ENCODE measurements at places on chromosomes 2 and 18.
A peak's percentile ranks its signal among the peaks of the same experiment; 100 is the strongest.

- no peak for DNase-seq
Measured at GRCh38 chr2:146214394-146214929, 1630.4 kb upstream of the ACVR2A start.

GRCh38 chr18:60910534-60910933 lies 422.7 kb upstream of the CDH20 start:
- no peak for DNase-seq

DNA sequence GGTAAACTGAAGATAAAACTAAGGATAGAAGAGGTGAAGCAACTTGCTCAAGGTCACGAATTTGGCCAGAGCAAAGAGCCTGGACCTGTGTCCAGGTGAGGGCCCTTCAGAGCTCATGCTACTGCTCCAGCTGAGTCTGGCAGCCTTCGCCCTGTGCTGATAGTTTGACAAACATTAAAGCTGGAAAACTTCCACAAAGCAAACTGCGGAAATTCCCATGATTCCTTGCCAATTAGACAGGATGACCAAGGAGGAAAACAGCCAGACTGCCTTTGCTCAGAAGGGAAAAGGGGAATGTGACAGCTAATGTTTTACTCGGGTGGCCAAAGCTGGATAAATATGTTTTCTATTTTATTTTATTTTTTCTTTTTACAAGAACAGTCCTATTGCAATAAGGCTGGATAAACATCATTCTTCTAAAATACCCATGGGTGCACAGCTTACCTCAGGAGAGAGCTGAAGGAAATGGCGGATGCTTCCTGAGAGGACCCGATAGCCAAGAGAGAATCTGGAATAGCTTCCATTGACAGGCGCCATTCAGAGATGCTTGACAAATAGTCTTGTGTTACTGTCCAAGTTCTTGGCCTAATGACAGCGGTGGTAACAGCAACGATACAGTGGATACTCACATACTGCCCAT lies 5.3 kb upstream of the CTAGE1 start:
- no peak for DNase-seq

DNA sequence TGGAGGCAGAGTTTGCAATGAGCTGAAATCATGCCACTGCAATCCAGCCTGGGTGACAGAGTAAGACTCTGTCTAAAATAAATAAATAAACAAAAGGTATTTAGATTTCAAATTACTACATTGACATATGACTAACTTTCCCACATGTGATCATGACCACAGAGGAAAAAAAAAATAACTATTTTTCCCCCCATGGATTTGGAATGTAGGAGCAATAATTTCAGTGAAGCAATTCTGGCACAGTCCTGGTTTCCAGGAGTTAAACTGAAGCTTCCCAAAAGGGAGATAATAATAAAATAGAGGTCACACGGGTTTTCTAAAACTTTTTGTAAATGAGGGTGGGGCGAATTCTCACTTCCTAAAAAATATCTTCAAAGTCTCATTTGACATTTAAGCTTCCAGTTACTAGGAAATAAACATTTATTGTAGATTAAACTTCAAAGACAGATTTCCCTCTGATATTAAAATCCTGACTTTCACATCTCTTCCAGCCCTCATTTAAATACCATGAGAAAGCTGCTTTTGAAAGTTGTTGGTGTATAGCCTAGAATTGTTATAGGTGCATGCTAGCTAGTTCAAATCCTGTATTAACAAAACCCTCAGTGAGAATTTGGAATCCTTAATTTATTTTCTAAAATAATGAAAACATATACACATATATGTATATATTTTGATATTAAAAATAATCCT lies 20.7 kb downstream of the SLC19A3 start:
- DNase-seq, result no peak

GRCh38 chr2:42342795-42343241 lies 18.2 kb downstream of the COX7A2L start:
- DNase-seq, result no peak

GRCh38 chr18:51659781-51660180 lies 462.3 kb upstream of the MEX3C start:
- DNase-seq, result no peak

GRCh38 chr2:144632809-144633208 lies 112.9 kb upstream of the ZEB2 start:
- no peak for DNase-seq

- no peak for DNase-seq
Measured at GRCh38 chr2:17124575-17125318, 393.5 kb downstream of the RAD51AP2 start.

DNA sequence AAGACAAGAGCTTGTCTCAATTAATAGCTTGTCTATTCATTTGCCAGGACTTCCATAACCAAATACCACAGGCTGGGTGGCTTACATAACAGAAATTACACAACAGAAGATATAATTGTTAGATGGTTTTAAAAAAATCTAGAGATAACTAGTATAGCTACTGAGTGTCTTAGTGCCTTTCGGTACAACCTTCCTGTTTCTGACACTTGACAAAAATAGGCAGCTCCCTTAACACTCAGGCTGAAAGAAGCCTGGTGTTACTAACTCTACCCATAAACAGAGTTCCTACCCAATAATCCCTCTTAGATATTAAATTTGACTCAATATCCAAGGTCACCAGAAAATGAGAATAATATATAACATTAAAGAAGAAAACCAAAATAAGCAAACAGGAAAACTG lies 129.7 kb downstream of the BARD1 start:
- no peak for DNase-seq

DNA sequence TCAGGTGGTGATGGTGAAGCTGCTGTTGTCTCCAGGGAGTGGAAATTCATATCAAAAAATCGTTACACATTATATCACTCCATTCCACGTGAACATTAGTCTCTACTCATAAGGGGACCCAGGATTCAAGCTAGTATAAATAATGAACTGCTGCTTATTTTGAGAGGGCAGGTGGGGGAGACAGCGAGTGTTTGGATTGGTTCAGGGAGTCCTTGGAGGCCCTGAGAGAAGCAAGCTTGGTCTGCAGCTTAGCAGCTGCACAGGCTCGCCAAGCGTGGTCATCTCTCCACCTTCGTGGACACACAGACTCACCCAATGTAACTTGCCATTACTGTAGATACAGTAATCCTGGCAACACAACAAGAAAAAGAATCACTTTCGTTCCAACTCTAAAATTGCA lies 177.6 kb downstream of the ZNF521 start:
- DNase-seq, result no peak

GRCh38 chr2:16442971-16443370 lies 222.7 kb downstream of the CYRIA start:
- no peak for DNase-seq

GRCh38 chr2:205744074-205744591 lies 61.8 kb downstream of the NRP2 start:
- no peak for DNase-seq

DNA sequence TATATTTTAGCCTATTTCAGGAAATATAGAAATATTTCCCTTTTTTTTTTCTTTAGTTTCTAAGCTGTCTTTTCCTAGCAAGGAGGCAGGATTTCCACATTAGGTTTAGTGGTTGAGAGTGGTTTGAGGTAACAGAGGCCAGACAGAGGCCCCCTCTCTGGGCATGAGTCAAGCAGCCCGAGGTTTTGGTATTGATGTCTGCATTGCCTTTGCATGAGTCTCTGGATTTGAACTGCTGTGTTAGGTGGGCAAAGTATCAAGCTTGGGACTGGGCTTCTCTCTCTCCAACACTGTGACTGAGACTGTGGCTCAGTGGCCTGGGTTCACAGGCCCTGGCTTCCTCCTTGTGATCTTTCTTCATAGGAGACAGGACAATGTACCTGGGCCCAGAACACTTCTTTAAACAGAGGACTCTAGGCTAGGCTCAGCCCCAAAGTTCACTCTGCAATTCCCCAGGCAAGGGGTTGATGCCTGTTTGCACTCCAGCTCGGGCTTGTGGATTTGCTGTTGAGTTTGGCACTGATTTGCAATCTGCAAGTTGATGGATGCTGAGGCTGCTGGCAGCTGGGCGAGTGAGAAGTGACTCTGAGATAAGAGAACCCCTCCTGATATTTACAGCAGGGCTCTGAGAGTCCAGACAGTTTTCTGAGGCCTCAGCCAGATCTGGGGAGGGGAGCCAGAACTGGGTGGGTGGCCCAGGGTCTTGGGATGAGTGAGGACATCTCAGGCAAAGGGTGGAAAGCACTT lies 271.2 kb downstream of the EN1 start:
- no peak for DNase-seq

DNA sequence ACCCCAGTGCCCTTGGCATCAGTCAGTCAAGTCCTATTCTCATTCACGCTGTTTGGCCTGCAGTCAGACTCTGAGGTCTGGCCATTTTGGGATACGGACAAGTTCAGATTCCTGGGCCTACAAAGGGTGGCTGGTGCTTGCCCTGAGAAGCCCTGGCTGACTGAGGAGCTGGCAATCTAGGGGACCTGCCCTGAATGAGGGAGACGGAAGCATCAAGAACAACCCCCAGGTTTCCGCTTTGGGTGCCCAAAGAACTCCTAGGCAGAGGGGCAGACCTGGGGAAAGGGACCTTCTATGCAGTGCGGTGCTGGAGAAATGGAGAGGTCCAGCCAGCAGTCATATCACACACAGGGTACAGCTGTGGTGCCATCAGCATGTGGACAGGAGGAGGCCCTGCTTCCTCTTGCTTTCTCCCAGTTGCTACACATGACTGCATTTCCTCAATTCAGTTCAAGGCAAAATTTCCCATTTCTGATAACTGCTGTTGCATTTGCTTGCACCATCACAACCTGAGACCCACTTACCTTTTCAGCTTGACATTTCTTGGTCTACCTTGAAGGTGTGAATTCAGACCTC lies 70.9 kb upstream of the LGALSL start:
- no peak for DNase-seq

- no peak for DNase-seq
Measured at GRCh38 chr2:189327879-189328847, 113.1 kb upstream of the WDR75 start.

DNA sequence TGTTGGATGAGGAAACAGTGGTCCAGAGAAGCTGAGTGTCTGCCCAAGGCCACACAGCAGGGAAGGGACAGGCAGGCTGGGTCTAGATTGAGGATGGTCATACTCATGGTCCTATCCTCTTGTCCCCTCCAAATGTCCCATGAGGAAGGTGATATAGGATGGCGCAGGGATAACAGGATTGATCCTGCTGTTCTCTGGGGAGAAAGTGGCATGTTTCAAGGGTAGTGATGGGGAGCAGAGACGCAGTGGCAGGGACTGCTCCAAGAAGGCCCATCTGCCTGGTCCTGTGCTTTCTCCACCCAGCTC lies 24.6 kb downstream of the HS1BP3 start:
- no peak for DNase-seq

GRCh38 chr2:105545730-105546627 lies 147.1 kb upstream of the FHL2 start:
- DNase-seq, result peak; percentile 28

DNA sequence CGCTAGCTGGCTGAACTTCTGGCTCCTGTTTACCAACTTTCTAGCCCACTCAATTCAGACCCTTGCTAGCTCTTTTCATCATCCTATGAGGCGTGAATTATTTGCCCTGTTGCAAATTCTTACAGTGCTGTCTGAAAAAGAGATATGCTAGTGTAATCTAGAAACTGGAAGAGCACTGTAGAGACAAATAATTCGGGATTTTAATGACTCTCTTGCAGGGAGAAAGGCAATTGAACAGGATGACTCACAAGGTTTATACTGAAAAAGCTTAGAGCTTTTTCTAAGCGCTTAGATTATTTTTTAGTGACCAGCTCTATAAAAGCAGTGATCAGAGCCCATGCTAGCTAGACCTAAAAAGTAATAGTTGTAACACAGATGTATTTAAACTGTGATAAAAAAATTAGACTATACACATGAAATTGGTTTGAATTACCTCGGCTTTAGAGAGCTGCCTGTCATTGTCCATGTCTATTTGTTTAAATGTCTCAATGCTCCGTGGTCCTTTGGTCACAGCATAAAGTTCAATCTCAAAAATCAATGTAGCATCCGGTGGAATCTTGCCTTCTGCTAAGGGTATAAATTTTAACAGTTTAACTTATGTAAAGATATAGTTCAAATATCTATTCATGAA lies 9.1 kb downstream of the FKBP7 start:
- DNase-seq, result no peak

DNA sequence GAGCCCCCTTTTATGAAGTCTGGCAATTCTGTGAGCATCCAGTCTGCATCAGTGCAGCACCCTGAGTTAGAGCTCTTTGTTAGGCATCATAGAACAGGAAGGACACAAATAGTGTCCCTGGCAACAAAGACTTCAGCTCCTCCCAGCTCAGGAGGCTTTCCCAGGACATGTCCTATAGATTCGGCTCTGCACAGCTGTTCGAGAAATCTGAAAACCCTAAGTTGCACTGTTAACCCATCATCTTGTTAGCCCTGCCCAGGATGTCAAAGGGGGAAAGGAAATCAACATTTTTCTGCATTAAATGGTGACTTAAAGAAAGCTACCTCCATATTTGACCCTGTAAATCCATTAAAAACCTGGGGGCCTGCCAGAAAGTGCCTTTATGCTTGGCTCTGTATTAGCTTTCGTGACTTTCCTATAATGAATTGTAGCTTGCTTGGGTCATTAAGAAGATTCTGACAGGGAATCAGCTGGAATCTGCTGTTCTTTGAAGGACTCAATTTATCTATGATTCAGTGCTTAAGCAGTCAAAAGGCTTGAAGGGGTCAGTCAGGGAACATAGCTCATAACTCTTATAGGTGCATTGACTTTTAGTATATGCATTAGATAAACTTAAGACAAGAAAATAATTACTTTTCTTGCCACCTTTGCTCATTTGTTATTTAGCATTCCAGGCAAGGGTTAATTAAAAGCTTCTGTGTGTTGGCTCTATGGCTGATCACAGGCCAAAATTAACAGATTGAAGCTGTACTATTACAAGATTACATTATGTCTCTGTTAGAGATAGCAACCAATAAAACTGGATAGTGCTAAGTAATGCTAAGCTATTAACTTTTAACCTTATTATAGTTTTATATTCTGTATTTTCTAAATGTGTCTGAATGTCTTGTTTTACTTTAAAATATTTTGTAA lies 20.6 kb downstream of the ERMN start:
- no peak for DNase-seq

- no peak for DNase-seq
Measured at GRCh38 chr2:11121099-11121822, 34.0 kb upstream of the SLC66A3 start.

DNA sequence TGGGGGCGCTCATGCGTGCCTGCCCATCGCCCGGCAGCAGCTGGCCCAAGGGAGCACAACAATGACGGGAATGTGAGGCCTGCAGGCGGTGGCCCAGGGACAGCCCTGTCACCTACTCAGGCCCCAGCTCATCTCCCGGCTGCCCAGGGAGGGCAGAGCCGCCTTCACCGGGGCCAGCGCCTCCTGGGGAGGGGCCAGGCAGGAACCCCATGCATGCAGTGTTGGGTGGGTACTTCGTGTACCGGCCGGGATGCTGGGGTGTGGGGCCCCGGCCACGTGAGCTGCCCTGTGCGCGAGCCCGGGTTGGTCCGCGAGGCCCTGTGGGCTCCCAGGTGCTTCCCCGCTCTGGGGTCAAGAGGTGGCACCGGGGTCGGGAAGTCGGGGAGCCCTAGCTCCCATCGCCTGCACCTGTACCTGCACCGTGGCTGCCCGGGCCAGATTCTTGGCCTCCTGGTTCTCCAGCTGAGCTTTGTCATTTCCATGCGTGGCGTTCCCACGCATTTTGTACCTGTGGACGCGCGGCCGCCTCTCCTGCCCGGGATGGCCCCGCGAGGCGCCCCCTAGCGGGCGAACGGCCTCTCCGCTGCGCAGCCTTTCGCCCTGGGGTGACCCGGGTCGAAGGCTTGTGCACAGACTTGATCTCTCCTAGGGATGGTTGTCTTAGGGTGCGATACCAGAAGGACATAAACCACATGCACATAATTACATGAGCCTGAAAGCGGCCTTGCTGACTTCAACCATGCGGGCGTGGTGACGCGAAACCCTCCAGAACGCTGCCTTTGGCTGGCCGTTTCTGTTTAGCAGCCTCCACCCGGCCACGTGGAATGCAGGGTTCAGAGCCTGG lies 950 bp downstream of the KLHL30 start:
- no peak for DNase-seq

Measured in stimulated activated CD4-positive, alpha-beta T cell treated with anti-CD3 and anti-CD28 coated beads, Interleukin-15, amount 100 ng/mL, for 1 hour (primary cell).